T-helper 2 cell treated with Interferon-gamma antibody and Interleukin-4, amounts not matched to agents 5 μg/mL and 100 μg/mL, for 36 hours (primary cell): ENCODE measurements at places on chromosomes 3 and 15.

- DNase-seq = no peak
These were observed 66.4 kb upstream of the NR2E3 start for GRCh38 chr15:71743861-71744382.

- DNase-seq = peak; percentile 31
These were observed 36.1 kb downstream of the TTC23 start for GRCh38 chr15:99213187-99213811.

DNA sequence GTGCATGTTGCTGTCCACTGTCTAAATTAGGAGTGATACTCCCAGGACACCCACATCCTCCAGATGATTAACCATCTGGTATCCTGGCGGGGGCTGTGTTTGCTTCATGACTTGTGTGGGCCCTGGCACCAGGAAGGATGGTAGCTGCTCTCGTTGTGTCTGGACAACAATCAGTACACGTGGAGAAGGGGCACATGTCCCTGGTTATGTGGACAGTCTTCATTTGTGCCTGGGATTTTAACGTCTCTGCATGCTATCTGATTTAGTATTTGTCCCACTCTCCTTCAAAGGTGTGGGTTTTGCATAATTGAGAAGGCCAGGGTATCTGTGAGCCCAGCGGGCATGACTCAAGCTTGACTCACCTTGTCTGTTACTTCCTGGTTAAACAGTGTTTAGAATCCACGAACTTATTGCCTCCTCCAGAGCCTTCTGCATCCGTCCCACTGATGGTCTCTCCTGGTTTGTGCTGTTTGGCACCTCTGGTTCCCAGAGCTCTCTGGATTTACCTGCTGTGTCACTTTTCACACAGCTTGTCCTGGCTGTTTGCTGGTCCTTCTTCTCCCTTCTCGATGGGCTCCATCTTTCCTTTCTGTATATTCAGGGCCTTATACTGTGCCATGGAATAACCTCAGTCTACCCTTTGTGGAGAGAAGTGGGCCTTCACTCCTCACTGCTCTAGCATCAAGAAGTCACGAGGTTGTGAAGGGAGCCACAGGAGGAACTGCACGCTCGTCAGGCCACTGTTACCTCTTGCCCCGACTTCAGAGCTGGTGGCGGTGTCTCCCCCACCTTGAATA lies 32.5 kb downstream of the ARNT2 start:
- DNase-seq = no peak

DNA sequence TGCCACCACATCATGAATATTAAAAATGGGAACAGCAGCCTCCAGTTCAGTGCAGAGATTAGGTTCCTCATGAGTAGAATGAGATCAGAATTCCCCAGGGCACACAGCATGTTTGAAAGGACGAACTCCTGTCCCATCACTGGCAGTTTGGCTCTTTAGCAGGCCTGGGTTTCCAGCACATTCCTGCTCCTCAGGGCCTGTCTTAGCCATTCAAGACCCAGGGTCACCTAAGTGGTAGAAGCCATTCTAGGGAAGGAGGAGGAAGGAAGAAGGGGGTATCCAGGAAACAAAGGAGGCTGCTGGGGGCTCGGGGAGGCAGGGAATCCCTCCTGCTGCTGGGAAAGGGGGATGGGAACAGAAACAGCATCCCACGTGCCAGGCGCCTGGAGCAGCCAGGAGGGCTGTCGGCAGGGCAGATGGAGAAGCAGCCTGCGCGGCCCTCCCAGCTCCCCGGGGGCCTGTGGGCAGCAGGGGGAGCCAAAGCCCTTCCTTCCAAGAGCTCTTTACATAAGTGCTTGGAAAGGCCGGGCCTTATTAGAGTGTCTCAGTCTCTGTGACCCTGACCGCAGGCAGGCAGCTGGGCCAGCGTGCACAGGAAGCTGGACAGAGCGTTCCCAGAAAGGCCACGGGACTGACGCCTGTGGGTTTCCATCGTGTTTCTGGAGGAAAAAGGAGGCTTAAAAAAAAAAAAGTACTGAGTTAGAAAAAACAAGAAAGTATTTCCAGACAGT lies 24.7 kb downstream of the LOXL1 start:
- DNase-seq = peak; percentile 53

- no peak for DNase-seq
These were observed 138.2 kb downstream of the CLASP2 start for GRCh38 chr3:33579840-33580239.

DNA sequence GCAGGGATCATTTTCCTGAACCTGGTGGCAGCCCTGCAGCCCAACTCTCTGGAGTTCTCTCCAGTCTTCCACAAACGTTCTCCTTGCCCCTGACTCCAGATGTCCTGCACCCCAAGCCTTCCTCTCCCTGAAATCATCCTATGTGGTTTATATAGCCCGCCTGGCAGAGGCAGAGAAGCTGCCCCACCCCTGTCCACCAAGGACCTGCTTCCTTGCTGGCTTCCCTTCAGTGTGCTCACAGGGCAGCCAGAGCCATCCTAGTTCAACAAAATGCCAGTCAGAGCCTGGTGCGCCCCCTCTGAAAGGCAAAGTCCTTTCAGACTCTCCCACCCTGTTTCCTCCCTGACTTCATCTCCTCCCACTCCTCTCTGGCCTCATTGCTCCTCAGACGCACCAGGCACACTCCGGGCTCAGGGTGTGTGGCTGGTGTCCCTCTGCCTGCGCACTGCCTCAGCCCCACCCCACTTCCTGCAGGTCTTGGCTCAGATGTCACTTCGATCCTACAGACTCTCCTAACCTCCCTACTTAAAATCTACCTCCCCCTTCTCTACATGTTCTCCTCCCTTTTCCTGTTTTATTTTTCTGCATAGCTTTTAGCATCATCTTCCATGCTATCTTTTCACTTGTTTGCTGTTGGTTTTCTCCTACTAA lies 5.9 kb downstream of the KBTBD13 start:
- peak; percentile 18 for DNase-seq

DNA sequence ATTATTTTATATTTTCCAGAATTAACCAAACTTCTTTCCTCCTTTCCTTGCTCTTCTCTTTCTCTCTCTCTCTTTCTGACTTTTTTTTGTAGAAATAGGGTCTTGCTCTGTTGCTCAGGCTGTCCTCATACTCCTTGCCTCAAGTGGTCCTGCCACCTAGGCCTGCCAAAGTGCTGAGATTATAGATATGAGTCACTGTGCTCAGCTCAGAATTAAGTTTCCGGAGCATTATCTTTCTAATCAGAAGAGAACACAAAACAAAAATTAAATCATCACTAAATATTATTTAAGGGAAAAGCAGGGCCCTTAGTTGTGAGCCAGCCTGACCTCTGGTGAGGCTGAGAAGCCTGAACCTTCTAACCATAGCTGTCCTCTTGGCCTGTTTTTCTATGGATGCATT lies 168.2 kb downstream of the SOX2 start:
- no peak for DNase-seq
